NCI-H774 (cell line): ENCODE measurements at places on chromosomes 2 and 18.

GRCh38 chr18:22114526-22115321 is 54.7 kb upstream of the GATA6 start:
- no peak for DNase-seq

- no peak for DNase-seq
These were observed 197.8 kb upstream of the SIX2 start for GRCh38 chr2:45207101-45207500.

GRCh38 chr2:23789012-23789411 is 137.9 kb downstream of the ATAD2B start:
- no peak for DNase-seq

- no peak for DNase-seq
These were observed 18.0 kb downstream of the SPEG start for GRCh38 chr2:219452361-219453317.

DNA sequence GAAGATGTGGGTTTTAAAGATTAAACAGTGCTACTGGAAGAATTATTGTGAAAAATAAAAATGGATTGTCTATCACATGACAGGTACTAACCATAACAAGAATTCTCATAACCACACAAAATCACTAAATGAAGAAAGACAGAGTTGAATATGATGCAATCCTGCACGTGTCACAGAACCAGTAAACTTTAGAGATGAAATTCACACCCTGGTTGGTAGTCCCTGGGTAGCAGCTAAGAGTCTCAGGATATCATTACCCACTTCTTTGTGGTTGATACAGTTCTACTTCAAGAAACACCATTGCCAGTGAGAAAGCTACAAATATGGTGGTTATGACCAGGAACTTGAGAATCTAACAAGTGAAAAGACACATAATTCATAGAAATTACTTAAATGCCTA is 450.2 kb downstream of the ERBB4 start:
- DNase-seq = no peak

- no peak for DNase-seq
These were observed 88.7 kb upstream of the ATL2 start for GRCh38 chr2:38465789-38466127.

DNA sequence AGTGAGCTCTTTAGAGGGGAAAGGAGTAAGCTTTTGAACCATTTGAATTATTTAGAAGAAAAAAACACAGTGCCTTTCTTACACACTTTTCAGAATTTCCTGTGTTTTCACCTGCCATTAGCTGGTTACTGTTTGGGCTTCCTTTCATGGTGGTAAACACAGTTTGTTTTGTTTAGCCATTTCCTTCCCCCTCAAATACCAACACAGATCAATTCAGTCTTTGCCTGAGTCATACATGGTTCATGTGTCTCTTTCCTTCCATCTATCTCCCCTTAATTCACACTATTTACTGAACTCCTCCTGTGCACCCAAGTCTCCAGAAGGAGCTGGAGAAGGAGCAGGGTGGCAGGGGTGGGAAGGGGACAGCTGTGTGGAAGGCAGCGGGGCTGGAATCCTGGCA is 45.0 kb downstream of the TCF7L1 start:
- no peak for DNase-seq

DNA sequence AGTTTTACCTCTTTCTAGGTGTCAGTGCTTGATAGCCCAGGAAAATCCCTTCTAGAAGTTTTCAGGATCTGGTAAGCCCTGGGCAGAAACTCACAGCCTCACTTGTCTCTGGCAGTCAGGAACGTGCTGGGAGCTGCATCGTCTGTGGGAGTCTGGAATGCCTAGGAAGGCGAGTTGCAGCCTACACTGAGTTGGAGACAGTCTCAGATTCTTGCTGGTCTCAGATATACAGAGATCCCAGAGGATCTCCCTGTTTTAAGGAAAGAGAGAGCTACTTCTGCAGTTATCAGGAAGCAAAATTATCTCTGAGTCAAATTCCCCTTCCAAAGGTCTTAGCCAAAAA is 104.4 kb upstream of the CDC42EP3 start:
- no peak for DNase-seq

DNA sequence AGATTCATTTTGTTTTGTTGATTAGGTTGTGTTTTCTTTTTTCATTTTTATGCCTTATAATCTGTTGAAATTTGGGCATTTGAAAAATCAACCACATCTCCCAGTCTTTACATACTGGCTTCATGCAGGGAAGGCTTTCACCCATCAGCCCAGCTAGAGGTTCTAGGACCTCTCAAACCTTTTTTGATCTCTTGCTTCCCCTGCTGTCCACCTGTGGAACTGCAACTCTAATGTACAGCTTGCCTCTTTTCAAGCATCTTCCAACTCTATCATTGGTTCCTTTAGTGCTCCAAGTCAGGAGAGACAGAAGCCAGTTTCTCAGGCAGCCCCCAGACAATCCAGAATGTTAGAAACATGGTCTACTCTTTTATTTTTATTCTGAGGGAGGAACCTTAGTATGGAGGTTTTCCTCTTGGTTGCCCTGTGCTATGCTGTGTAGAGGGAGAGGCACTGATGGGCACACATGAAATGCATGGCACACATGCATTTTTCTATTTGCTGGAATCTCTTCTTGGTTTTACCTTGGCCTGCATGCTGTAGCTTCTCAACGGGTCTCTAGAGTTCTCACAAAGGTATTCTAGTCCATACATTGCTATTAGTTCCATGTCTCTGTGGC is 107.2 kb upstream of the L3MBTL4 start:
- peak; percentile 33 for DNase-seq

DNA sequence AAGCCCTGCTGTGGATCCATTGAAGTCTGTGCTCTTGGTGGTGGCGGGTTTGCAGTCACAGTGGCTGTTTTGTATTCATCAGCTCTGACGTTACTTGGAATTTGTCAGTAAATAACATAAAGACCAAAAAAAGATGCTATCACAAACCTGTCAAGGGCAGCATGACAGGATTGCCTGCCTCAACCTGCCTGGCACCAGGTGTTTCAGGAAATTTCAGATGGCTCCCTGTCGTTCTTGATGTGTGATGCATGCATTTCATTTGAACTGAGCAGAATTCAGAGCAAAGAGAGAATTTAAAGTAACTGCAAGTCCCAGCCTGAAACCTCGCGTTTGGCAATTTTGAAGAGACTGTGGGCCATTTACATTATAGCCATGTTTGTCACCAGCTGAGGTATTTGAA is 50.3 kb upstream of the EPC2 start:
- no peak for DNase-seq

- DNase-seq = no peak
These were observed 134.1 kb upstream of the EPAS1 start for GRCh38 chr2:46163098-46163430.

GRCh38 chr2:11742317-11742701 is 4.1 kb upstream of the LPIN1 start:
- DNase-seq = no peak

- DNase-seq = no peak
These were observed 45.0 kb downstream of the MBP start for GRCh38 chr18:77087393-77088141.

GRCh38 chr2:197190100-197190432 is 120.5 kb downstream of the ANKRD44 start:
- no peak for DNase-seq

GRCh38 chr2:176122683-176123410 is at the start of gene HOXD9:
HOXD9 (plus strand) TSS chr2:176122719; CDS start chr2:176122769, 50 bp downstream.
- DNase-seq = no peak

GRCh38 chr18:63963615-63964256 is 6.1 kb upstream of the SERPINB8 start:
- DNase-seq = no peak

- DNase-seq = no peak
These were observed 1367.7 kb upstream of the CELF4 start for GRCh38 chr18:38933322-38933721.

DNA sequence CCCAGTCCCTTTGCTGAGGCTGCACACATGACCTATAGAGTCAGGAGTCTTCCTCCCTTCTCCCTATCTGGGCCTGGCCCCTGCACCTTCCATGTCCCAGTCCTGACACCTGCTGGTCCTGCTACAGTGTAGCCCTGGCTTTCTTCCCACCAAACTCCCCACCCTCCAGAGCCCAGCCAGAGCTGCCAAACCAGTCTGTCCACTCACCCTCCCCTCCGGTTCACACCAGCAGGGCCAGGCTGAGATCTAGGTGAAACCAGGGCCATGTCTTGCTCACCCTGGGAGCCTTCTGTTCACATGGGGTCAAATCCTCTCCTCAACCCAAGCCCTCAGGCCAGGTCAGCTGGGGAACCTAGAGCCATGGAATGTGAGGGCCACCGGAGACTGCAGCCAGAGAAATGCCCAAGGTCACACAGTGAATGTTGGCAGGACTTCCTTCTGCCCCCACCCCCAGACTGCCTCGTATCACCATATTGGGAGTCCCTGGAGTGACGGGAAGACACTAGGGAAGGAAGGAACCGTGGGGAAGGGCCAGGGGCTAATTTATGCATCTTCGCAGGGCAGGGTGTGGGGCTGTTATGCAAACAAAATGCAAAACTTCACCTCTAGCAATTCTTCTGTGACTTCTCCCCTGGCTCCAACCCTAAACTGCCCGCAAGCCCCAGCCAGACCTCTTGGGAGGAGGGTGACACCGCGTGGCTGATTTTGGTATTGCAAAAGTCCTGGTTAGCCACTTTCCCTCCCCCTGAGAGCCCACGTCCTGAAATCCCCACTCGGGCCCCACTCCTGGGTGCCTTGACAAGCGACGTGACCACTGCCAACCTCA is 14.6 kb downstream of the TNS1 start:
- peak; percentile 78 for DNase-seq

DNA sequence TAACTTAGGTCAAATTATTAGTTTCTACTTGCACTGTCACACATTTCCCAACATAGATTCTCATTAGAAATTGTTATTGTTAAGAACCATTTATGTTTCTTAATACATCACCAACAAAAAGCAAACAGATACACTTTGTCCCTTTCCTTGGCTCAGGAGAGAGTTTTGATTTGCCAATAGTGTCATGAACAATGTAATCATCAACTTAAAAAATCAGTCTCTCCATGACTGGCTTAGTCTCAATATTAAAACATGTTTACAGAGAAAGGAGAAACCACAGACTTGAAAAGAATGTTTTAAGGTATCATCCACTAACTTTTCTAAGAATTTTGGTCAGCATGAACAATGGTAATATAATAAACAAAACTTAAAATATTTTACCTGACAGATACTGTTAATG is 416.5 kb upstream of the KCNH7 start:
- no peak for DNase-seq

DNA sequence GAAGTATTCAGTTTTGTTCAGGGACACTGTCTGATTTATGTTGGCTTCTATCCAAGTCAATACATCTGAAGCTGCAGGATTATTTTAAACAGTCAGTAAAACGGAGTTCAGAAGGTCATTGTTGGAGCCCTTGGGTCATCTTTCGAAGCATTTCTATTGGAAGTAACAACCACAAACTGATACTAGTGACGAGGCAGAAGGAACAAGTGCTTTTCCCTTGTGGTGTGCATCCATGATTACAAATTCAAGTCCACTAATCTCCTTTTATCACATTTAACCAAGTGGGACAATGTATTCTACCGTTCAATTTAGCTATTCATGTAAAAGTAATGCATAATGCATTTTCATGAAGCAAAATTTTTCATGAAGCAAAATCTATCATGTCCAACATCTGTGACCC is 76.9 kb downstream of the CD226 start:
- DNase-seq = no peak

DNA sequence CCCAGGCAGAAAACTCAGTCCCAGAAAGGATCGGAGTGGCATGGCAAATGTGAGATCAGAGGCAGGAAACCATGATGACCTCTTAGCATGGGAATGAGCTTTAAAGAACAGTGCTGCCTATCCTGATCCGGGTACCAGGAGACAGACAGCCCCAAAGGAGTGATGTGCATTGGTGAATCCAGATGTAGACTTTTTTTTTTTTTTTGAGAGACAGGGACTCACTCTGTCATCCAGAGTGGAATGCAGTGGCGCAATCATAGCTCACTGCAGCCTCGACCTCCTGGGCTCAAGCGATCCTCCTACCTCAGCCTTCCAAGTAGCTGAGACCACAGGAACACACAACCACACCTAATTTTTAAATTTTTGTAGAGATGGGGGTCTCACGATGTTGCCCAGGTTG is 122.7 kb downstream of the VAPA start:
- DNase-seq = no peak

- no peak for DNase-seq
These were observed 26.8 kb upstream of the MC5R start for GRCh38 chr18:13797157-13797611.

DNA sequence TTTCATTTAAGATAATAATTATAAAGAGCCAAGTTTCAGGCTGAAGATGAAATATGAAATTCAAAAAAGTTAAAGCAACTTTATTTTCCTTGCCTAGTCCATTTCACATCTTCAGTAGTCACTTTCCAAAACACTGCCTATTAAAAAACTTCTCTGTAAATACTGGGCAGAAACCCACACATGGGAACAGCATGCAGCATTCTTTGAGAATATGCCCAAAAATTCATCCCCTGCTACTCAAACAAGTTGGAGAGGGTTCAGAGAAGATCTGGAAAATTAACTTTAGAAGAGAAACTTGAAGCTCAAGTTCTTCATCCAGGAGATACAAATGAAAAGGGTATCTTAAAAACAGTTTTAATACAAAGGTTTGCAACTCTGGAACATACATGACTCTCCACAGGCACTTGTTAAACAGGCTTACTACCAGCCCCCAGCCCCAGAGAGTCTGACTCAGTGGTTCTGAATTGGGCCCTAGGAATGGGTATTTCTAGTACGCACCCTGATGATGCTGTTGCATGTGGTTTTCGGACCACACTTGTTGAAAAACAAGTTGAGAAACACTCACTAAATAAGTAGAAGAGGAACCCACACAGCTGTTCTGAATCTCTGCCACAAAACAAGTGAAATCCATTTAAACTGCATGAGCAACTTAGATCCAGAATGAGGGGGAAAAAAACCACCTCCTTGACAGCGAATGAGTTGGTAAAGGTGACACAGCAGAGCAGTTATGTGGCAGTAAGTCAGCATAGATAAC is 329.1 kb downstream of the SATB2 start:
- no peak for DNase-seq

DNA sequence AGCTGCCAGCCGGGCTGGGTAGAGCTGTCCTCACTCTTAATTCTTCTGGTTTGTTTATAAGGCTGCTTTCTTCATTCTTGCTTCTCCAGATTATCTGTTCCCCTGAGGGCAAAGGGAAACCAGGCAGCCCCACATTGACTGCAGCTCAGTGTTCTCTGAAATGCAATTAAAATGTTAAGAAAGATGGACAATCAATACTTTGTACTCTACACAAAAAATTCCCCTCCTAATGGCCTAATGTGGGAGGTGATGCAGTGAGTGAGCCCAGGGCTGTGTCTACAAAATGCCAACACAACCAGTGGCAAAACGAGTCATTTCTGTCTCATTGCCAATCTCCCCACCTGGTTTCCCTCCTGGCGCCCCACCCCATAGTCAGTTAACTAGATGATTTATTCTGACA is 541.7 kb upstream of the RAB6C start:
- no peak for DNase-seq

DNA sequence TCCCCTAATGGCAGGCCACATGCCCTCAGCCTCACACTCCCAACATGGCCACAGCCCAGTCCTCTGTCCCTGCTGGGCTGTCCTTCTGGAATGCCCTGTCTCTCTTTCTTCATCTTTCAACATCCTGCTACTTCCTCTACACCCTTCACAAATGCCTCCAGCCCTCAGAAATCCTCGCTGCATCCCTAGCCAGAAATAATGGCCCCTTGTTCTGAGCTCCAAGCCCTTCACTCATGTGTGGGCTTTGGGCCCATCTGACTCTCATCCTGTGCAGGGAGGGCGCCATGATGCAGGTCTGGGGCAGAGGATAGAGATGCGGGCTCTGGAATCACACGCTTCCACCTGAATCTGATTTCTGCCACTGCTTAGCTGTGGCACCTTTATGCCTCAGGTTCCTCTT is 181.9 kb downstream of the TNS1 start:
- DNase-seq = no peak

- DNase-seq = no peak
These were observed 67.6 kb downstream of the FEZ2 start for GRCh38 chr2:36530178-36530982.

GRCh38 chr2:234487356-234487755 is 9.5 kb downstream of the ARL4C start:
- no peak for DNase-seq
